GM12865 (cell line): ENCODE measurements at places on chromosomes 13 and 19.

DNA sequence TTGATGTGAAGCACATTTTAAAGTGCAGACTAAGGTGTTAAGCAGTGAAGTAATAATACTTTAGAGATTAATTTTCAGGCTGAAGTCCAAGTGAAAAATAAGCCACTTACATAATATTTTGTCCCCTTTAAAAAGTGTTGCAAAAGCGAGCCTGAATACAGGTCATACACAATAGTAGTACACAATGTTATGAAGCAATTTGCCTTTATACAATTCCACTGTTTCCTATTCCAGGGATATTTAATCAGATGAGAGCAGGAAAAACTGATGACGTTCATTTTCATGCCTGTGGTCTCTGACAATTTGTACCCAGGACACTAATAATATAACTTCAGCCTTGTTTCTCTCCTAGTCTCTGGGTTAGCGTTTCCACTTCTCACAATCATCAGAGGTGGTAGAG is 916.7 kb downstream of the PCDH9 start:
- no peak for DNase-seq

GRCh38 chr19:5032101-5032967 is 63.4 kb downstream of the KDM4B start:
- no peak for DNase-seq

- peak; percentile 24 for DNase-seq
Measured at GRCh38 chr13:64930636-64931035, 2299.5 kb downstream of the PCDH9 start.

DNA sequence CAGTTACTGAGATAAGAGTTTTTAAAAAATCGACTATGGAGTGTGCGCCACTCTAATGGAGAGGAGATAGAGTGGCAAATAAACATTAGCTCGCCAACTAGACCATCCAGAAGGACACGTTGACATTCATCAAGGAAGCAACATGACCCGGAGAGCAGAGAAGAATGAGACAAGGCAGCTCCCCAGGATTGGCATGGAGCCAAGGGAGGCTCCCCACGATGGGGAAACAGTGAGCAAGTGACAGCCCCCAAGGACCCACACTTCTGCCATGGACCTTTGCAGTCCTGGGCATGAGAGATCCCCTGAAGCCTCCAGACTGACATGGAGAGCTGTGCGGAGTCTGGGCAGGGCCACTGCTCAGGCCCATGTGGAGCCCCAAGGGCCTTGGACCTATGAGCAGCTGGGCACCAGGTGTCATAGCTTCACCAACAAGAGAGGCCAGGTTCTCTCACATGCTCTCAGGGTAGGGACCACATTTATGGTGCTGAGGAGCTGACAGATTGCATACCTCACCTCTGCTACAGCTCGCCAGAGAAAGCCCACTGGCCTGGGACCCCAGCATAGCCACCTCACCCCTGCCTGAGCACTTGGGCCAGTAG is 6.7 kb downstream of the SIGLEC6 start:
- no peak for DNase-seq

- no peak for DNase-seq
Measured at GRCh38 chr13:72424059-72424458, 303.4 kb downstream of the MZT1 start.

DNA sequence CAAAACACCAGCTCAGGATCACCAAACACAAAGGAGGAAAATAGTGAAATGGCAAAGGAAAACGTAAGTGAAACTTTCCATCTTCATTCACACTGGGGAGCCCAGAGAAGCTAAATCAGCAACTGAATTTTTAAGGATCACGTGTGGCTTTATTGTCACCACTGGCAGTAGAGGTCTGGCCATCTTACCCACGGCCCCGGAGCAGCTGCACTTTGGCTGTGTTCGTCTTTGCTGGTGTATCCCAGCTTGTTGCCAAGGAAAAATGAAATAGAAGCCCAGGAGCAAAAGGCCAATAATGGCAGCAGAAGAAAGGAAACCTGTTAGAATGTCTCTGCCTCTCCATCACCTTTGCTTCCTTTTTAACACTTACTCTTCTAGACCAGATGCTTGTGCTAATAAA is 274.7 kb downstream of the FOXO1 start:
- DNase-seq = no peak

DNA sequence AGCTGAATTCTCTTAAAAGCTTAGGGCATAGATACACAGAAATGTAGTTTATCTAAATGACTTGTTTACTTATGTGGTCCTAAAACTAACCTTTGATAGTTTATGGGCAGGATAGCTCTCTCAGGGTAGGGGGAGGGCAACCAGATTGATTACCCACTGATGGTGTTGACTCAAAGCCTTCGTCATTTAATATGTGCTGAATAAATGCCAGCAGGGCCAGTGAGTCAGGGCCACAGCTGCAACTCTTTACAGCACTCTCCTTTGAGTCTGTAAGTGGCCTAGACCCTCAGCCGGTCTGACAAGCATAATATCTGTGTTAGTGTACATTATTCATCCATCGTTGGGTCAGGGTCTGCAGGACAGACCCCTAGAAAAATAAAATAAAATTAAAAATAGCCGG is 128.5 kb downstream of the ZNF675 start:
- no peak for DNase-seq

- DNase-seq = no peak
Measured at GRCh38 chr19:48539503-48540096, 12.4 kb upstream of the SULT2B1 start.
